COLO829 (cell line): ENCODE measurements at places on chromosomes 2 and 18.

GRCh38 chr2:7449298-7449697, 532.1 kb downstream of the RNF144A start:
- no peak for DNase-seq

- no peak for DNase-seq
These were observed 240.2 kb downstream of the SH3BP4 start for GRCh38 chr2:235191978-235192377.

DNA sequence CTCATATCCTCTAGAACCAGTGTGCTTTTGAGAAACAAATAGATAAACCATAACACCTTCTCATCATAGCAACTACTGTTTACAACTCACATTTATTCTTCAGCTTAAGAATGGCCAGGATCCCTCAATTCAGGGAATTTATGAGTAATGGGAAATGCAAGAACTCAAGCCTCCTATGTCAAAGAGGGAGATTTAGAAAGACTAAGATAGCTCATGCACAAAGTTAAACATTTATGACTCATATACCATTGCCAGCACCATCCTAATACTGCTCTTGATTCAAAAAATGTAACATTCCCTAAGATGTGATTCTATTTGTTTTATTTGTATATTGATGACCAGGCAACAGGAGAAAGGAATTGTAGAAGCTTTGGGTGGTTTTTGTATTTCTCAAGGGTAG, 172.8 kb downstream of the CYP26B1 start:
- DNase-seq: no peak

- DNase-seq: no peak
These were observed 36.9 kb downstream of the RIT2 start for GRCh38 chr18:43078478-43079092.

DNA sequence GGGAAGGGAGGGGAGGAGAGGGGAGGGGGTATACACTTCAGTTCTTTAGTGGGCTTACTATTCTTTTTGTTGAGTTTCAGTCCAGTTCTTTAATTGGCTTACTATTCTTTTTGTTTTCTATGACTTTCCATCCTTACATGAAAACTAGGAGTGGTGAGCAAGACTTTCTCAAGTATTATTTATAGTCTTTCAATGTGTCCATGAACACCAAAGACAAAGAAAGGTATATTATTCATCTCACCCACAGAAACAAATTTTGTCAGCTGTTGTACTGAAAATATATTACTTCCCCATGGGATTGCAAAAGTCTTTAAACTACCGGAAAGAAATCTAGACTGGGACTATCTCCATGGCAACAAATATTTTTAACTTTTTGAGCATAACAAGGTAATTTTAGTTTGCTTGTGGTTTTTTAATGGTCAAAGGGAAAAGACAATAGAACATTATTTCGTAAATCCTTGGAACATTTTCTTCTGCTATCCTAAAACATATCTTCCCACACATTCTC, 17.6 kb downstream of the ADAM17 start:
- peak; percentile 80 for DNase-seq

- no peak for DNase-seq
These were observed 40.5 kb downstream of the HS6ST1 start for GRCh38 chr2:128277961-128278681.

GRCh38 chr2:42361728-42362283, 789 bp upstream of the COX7A2L start:
- no peak for DNase-seq

DNA sequence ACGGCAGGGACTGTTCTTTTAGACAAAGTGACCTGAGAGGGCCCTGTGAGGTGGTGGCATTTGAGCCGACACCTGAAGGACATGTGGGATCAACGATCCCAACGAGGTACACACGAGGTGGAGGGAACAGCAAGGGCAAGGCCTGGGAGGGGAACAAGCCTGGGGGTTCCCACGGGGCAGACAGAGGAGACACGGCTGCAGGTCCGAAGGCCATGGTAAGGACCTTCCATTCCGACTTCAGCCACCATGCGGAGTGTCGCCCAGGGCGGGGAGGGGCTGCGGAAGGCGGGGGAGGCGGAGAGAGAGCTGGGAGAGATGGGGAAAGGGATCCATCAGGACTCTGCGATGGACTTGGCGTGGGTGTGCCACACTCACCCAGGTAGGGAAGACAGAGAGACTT, 151.8 kb downstream of the HDAC4 start:
- no peak for DNase-seq
